Lung microvascular endothelial cell (primary cell): ENCODE measurements at places on chromosomes 1 and 21. TPM values are rescaled to one million over a fixed set of nuclear protein-coding genes. Genes with fewer than 3 reads are reported as not detected.

GRCh38 chr1:210117198-210117597, 115.4 kb upstream of the SERTAD4 start:
- DNase-seq = peak; percentile 8

Gene KCNC4
- 0.44 and 0.99 TPM in 2 replicates for total RNA-seq

GRCh38 chr1:194866153-194866552, 1679.7 kb upstream of the B3GALT2 start:
- no peak for DNase-seq

Gene CFAP298
- 20.0 and 27.4 TPM in 2 replicates for total RNA-seq

DNA sequence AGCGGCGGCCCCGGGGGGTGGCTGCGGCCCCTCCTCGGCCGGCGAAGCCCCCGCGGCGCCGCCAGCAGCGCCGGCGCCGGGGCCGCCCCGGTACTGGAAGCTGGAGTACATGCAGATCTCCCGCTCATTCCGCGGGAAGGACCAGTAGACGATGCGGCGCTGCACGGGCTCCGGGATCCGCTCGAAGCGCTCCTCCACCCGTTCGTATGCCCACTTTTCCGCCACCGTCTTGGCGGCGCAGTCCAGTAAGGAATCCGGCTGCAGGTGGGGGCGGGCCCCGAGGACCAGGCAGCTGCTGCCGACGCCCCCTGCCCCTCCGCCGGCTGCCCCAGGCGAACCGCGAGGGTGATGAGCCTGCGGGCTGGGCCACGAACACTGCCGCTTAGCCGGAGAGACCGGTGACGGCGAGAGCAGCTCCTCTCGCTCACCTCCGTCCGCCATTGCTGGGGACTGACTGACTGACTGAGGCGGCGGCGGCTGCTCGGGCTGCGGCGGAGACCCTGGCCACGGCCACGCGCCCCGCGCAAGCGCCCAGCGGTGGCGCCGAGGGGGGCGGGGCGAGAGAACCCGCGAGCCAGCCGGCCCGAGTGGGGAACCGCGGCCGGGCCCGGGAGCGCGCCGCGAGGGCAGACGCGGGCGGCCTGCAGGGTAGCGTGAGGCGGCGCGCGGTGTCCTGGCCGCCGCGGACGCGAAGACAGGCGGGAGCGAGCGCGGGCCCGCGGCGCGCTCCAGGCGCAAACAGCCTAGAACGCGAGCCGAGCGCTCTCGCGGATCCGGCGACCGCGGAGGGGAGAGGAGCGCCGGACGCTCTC, at the start of gene ZSWIM5:
ZSWIM5 (minus strand) TSS at position 696 of the 812 bp plus-strand sequence; CDS start at position 441, 255 bp downstream.
- peak; percentile 66 for DNase-seq

DNA sequence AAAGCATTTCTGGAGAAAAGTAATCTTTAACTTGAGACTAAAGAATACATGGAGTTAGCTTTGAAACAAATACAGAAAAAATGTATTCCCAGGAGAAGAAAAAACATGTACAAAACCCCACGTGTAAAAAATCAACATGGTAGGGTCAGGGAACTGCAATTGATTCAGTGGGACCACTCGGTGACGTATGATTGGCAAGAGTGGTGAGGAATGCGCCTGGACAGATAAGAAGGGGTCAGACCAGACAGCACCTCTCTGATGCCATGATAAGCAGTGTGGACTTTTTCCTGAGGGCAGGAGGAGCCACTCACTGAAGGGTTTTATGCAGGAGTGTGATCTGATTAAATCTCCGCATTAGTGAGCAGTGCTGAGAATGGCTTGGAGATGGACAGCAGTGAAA, 142.5 kb downstream of the DAB1 start:
- no peak for DNase-seq

- DNase-seq = no peak
These were observed 57.1 kb upstream of the TBX15 start for GRCh38 chr1:119045096-119045746.

Gene APOBEC4
- total RNA-seq = not detected in 2 replicates

DNA sequence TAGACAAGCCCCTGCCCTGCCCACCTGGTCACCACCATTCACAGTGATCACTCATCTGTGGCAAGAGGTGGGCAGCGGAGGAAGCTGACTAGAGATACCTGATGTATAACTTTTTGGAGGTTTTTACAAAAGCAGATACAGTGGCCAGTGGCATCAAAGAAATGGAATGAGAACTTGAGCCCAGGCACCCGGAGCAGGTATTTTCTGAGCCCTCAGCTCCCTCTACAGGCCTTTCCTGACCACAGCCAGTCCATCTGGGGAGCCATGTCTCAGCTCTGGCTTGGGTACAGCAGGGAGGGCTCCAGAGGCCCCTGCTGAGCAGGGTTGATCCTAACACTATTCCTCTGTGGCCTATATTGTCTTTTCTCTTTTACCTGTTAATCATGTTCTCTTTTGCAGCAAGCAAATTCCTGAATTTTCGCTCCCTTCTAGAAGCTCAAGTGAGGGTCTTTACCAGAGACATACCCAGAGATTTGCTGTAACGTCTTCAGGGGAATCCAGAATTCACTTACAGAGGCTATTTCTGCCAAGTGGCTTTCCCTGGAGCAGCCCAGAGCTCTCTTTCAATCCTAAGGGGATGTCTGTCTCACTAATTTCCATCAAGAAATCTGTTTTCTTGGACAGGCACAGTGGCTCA, 27.3 kb downstream of the GPR157 start:
- DNase-seq = peak; percentile 75

- no peak for DNase-seq
These were observed 32.4 kb downstream of the CDK18 start for GRCh38 chr1:205536759-205537361.

DNA sequence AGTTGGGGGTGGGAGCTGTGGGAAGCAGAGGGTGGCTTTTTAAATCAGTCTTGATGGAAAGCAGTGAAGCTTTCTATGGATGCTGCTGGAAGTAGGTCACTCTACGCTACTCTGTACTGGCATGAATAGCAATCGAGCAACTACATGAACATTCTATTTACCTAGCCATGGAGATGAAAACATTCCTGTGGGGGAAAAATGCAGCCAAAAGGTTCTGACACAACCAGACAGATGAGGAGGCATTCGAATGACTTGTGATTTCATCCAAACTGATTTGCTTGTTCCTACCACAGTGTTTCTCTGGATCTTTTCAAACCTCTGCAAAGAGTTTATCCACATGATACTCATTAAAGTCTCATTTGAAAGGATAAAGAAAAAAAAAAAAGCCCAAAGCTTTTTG, 95.0 kb downstream of the ASTN1 start:
- no peak for DNase-seq

DNA sequence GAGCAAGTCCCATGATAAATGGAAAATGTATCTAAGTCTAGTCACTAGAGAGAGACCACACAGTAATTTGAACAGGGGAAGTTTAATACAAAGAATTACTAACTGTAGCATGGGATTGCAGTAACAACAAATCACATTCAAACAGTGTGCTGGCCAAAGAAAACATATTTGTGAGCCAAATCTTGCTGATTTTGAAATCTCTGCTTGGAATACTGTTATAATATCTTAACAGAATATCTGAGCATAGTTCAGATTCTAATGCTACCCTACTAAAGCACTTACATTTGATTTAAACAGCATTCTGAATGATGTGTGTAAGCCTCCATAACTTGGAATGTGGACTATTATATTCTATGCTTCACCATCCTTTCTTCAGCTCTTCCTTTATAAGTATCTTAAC, 270.0 kb upstream of the BRINP3 start:
- peak; percentile 20 for DNase-seq

- DNase-seq = no peak
These were observed 11.7 kb downstream of the USP25 start for GRCh38 chr21:15741510-15741909.

DNA sequence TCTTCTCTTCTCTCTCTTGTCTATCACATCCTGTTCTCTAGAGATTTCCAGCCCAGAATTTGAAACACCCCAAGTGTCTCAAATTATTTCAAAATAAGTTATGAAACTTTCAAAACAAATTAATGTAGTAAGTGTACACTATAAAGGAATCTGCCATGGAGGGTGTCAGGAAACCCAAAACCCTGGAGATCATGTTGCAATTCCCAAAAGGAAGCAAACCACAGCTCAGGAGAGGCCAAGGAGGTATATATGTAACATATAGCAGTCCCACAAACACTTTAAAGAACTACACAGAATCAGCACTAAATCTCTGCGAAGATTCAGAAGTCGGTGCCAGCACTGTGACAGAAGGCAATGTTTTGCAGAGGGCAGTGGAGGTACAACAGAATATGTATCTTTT, 26.6 kb downstream of the PTPN14 start:
- no peak for DNase-seq

GRCh38 chr1:42334240-42335049, 590 bp downstream of the FOXJ3 start:
- peak; percentile 89 for DNase-seq

- DNase-seq = no peak
These were observed 3.3 kb downstream of the ADSS2 start for GRCh38 chr1:244448279-244449036.
